ENCODE measurements at places on chromosomes 1 and 21.

DNA sequence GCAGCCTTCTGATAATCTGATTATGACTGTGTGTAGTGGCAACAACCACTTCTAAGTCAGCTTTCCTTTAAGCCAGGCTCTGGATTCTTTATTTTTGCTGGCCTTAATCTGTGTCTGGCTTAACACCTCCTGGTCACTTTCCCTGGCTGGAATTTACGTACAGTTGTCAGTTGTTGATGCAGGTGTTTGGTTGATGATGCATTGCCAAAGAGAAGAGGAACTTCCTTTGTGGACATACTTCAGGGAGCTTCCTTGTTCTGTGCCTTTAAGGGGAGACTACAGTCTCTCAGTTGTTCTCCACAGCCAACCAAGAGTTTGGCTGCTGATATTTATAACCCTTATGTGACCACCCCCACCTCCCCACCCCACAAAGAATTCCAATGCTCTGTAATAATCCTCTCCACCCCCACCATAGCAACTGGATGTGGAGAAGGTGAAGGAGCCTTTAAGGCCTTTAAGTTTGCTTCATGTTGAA, 96.0 kb upstream of the BMP8A start:
- peak; percentile 90 for DNase-seq

DNA sequence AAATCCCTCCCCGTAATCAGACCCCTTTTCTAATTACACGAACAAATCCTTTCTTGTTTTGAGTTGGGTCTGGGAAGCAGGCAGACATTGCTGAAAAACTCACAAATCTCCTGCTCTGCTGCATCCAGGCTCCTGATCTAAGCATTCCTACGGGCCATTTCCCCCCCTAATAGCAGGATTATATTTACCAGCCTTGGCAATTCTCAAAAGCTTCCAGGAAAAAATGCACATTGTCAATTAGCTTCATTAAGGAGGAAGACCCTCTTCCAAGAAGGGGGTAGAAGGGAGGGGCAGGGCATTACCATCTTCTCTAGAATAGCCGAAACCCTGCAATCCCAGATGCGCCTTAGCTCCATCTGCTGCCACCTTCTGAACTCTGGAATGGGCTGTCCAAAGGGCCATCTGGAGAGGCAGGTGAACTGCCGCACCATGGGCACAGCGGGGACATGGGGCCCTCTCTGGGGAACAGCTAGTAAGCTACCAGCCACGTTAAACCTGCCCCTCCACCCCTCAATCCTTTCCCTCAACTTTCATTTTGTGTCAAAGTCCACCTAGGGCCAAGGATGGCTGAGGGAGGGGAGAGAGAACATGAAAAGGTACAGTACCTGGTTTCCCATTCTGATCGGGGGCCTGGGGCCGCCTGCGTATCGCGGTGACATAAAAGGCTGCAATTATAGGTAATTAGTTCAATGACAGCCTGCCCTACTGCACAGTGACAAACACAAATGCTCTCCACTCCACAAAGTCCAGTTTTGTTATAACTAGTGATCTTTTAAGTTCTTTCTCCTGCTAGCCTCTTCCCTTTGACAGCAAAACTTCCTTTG, 56.8 kb downstream of the MRPL37 start:
- no peak for DNase-seq

- no peak for DNase-seq
These were observed 48.2 kb downstream of the COQ8A start for GRCh38 chr1:226988334-226988666.

DNA sequence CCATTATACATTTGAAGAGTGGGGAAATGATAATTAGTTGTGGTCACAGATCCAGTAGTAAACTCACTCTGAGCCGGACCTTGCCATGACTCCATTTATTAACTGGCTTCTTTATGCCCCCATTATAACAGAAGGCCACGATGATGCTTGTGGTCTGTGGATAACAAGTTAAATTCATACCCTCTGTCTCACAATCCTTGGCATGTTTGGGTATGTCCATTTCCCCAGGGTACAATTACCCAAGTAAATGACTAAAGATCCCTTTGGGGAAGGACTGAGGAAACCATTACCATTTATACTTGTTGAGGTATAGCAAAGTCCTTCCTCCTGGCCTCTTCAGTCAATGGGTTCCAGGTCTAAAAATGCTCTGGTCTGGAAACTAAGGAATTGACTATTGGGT, 7.3 kb upstream of the USP1 start:
- no peak for DNase-seq

DNA sequence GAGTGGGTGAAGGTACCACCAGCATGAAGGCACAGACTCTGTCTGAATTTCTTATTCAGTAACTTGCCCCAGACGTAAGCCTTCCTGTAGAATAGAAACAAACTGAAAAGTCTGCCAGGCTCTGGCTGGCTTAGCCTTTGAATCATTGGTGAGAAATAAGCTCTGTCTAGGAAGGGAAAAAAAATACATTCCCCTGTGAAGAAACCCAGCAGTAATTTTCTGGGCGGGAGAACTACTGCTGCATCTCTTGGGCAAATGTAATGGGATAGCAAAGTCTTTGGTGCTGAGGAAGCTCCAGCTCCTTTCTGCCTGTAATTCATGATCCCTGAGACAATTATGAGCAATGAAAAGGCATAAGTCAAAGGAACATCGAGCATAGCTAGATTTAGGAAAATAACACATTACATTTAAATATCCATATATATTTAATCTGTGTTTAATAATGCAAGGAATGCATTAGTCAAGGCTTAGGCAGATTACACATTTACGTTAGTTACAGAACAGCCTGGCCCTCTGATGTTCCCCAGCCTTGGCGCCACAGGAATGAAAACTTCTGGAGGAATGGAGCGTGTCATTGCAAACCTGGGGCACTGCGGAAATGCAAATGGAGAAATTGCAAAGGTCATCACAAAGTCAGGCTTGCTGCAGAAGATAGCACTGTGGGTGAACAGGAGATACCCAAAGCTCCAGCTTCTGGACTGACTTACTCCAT, 216.3 kb upstream of the CAMK1G start:
- DNase-seq = peak; percentile 73

- peak; percentile 32 for DNase-seq
These were observed 60.3 kb downstream of the CD46 start for GRCh38 chr1:207811920-207812720.

GRCh38 chr21:20570824-20571232, 427.4 kb upstream of the NCAM2 start:
- DNase-seq = no peak

- DNase-seq = no peak
These were observed 9.2 kb upstream of the EPHA8 start for GRCh38 chr1:22553991-22554522.

DNA sequence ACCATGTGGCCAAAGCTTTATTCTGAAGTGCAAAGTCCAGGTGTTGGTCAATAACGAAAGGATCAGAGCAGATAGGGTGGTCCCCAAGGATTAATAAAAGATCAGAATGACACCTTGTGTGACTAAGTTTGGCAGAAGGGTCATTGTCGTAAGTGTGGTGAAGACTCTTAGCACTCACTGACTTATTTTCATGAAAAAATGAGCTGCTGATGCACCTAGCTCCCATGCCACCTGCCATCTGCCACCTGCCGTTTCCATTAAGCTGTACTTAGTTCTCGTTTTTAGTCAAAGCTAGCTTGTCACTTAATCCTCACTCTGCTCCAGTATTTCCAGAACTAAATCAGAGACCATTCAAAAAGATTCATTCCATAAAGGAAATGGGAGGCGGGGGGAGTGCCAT, 112.6 kb downstream of the SEC16B start:
- no peak for DNase-seq

DNA sequence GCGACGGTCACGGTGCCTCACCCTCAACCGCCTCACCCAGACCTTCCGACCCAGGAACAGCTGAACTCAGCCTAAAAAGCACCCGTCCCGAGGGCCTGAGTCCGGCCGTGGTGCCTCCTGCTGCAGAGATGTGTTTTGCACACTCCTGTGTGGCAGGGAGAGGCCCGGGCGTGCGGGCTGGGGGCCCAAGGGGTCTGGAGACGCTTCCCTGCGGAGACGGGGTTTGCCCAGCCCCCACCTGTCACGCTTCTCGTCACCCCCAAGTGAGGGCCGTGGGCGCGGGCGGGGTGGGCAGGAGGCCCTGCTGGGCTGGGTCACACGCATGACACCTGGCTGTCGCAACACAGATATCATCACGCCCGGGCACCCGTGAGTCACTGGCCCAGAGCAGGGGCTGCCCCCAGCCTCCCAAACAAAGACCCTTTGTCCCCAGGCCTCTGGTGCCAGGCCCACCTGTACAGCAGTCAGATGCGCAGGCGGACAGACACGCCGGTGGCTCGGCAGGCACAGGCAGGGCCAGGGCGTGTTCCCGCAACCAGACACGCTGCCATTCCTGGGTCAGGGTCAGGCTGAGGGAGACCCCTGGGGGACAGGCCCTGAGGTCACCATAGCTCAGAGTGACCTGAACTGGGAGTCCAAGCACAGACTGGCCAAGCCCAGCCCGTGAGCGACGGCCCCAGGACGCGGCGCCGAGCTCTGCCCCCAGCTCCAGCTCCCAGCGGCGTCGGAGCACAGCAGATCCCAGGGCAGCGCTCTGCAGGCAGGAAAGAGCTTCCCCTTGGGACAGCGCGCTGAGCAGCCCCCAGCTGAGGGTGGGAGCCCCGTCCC, 6.1 kb downstream of the B3GALT6 start:
- no peak for DNase-seq

DNA sequence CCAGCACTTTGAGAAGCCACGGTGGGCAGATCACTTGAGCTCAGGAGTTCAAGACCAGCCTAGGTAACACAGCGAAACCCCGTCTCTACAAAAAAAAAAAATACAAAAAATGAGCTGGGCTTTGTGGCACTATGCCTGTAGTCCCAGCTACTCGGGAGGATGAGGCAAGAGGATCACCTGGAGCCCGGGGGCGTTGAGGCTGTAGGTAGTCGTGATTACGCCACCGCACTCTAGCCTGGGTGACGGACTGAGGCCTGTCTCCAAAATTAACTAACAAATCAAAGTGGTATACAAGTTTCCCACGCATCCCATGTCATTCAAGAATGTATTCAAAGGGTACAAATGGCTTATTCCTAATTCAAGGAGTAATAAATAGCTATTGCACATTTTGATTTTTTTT, 2.4 kb downstream of the AUNIP start:
- DNase-seq = no peak

- DNase-seq = peak; percentile 50
These were observed 54.2 kb downstream of the NRIP1 start for GRCh38 chr21:15010645-15011044.

DNA sequence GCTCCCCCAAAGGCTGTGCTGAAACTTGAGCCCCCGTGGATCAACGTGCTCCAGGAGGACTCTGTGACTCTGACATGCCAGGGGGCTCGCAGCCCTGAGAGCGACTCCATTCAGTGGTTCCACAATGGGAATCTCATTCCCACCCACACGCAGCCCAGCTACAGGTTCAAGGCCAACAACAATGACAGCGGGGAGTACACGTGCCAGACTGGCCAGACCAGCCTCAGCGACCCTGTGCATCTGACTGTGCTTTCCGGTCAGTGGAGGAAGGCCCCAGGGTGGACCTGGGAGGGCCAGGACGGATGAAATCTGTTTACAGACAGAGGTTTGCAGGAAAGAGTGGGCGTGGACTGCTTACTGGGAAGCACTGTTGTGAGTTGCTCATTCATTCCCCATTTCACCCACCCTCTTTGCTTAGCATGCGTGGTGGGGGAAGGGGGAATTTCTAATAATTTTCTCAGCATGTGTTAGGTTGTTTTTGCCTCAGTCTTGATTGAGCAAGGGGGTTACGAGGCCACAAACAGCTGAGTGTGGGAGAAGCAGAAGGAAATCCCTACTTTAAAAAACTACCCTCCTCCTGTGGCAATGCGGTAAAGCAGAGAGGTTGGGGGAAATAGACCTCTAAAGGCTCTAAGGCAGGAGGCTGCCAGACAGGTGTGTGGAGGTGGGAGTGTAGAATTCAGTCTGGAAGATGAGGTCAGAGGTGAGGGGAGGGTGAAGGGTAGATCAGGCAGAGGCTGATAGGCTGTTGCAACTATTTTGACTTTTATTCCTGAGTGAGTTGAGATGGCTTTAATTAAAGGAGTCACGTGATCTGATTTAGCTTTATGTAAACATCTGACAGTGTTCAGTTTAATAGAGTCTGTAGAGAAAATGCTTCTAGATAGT, 1.3 kb downstream of the FCGR2A start:
- DNase-seq = peak; percentile 54

- DNase-seq = no peak
These were observed 39.7 kb downstream of the HUNK start for GRCh38 chr21:31912501-31912900.

- DNase-seq = no peak
These were observed 135.8 kb downstream of the SYF2 start for GRCh38 chr1:25096307-25097150.

GRCh38 chr1:11515368-11516300, 36.7 kb downstream of the DISP3 start:
- no peak for DNase-seq

DNA sequence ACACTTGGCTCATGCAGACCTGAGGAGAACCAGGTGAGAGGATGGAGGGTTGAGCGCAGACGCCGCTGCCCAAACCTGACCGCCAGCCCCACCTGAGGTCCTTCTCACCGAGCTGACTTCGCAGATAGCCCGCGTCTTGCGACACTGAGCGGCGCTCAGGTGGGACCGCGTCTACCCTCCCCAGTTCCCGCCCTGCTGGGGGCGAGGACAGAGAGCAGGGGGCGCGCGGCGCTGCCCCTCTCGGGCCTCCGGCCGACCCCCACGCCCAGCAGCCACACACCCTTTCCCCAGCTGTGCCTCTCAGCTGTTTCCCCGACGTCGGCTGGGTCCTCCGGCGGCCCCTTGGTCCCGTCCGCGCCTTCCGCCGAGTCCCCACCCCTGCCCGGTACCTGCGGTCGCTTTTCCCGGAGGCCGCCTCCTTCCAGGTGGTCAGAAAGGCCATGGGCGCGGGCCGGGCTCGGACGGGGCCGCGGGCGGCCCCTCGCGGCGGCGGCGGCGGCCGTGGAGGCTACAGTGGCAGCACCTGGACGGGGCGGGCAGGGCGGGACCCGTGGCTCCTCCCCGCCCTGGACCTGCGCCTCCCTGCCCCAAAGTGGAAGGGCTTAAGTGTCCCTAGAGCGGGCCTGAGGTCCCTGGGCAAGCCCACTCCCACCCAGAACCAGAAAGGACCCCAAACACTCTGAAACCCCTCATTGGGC, 14.4 kb upstream of the TTC39A start:
- no peak for DNase-seq

DNA sequence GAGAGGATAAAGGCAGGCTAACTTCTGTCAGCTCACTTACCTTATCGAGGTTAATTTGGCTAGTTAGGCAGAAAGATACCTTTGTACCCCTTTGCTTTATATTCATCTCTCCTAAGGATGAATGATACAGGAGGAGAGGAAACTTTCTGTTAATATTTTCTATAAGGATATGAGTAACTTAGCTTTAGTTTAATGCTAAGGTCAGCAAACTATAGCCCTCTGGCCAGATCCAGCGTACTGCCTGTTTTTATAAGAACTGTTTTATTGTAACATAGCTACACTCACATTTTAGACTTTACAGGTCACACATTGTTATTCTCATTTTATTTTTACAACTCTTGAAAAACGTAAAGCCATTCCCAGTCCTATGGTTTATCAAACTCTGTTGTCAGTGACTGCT, 18.1 kb downstream of the DHX9 start:
- no peak for DNase-seq

GRCh38 chr1:39104158-39105060, 78.3 kb downstream of the NDUFS5 start:
- DNase-seq = no peak

Measured in IMR-90 (cell line).